ENCODE measurements at places on chromosomes 6 and 20. TPM values are rescaled to one million over a fixed set of nuclear protein-coding genes. Genes with fewer than 3 reads are reported as not detected.

Gene ANGPT4
- total RNA-seq, result 0.32 TPM

DNA sequence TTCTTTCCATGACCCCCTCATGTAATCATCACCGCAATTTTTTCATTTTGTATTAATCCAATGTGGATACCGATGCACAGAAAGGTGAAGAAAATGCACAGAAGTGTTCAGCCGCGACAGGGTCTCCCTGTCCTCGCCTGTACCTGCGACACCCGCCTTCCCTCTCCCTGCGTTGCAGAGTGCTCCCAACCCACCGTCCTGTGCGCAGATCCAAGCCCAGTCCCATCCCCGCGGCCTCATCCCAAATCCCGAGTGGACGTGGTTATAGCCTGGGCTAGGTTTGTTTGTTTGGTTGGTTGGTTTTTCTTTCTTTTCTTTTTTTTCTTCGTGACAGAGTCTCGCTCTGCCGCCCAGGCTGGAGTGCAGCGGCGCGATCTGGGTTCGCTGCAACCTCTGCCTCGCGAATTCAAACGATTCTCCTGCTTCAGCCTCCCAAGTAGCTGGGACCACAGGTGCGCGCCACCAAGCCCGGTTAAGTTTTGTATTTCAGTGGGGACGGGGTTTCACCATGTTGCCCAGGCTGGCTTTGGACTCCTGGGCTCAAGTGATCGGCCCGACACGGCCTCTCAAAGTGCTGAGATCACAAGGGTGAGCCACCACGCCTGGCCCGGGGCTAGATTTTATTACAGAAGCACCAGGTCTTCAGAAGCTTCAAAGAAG lies 536 bp upstream of the RAET1G start:
- H3K27ac ChIP-seq, result no peak overlapping the region
- no peaks in the 10 kb centered on the region for H3K36me3 ChIP-seq
- no peak for DNase-seq
- H3K4me3 ChIP-seq, result peak overlapping the region; percentile 42

GRCh38 chr6:131992557-131992956 lies 41.4 kb upstream of the CCN2 start:
- H3K4me3 ChIP-seq, result no peak overlapping the region
- H3K36me3 ChIP-seq, result no peaks in the 10 kb centered on the region
- H3K4me1 ChIP-seq, result no peaks in the 10 kb centered on the region
- H3K27ac ChIP-seq, result no peak overlapping the region
- no peak for DNase-seq
- no peaks in the 10 kb centered on the region for H3K27me3 ChIP-seq

DNA sequence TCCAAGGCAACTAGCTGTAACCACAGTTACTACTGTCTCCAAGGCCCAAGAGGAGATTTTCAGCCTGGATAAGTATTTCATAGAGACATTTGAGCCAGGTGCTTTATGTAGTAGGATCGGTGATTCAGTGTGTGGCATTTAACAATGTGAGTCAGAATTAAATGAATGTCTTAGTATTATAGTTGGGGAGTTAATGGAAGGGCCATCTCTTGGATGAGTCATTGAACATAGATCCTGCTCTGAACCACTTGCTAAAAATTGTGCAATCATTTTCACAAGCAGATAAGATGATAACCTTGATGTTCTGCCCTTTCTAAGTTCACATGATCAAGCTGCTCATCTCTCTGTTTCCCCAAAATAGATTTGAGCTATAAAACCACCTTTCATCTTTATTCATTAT lies 668.9 kb upstream of the CITED2 start:
- no peak for DNase-seq
- H3K4me1 ChIP-seq, result peaks cover 15% of the 10 kb centered on the region
- H3K36me3 ChIP-seq, result no peaks in the 10 kb centered on the region
- H3K4me3 ChIP-seq, result no peak overlapping the region
- H3K27me3 ChIP-seq, result no peaks in the 10 kb centered on the region

DNA sequence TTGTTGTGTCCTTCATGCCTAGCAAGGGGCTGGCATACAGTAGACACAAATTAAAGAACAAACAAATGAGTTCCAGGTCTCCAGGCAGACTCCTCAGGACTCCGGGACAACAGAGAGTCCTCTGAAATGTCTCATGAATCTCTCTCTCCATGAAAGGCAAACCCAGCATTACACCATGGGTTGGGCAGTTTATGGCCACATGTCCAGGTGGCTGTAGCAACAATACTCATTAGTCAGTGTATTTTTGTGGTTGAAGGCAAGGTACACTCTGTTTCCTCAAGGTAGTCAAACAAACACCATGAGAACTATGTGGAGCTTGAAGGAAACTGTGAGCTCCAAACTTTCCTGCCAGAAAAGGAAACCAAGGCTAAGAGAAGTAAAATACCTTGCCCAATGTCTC lies 62.2 kb downstream of the KCNB1 start:
- H3K36me3 ChIP-seq, result no peaks in the 10 kb centered on the region
- H3K27me3 ChIP-seq, result no peaks in the 10 kb centered on the region

Gene TINAG
- not detected for total RNA-seq

DNA sequence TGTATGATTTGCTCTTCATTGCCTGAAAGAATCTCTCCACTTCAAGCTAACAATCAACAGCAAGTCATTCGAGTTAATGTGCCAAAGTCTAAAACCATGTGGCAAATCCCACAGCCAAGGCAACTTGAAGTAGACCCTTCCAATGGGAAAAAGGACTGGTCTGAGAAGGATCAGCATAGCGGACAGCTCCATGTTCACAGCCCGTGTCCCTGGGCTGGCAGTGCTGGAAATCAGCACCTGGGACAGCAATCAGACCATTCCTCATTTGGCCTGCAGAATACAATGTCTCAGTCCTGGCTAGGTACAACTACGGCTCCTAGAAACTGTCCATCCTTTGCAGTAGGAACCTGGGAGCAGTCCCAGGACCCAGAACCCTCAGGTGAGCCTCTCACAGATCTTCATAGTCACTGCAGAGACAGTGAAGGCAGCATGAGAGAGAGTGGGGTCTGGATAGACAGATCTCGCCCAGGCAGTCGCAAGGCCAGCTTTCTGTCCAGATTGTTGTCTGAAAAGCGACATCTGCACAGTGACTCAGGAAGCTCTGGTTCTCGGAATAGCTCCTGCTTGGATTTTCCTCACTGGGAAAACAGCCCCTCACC lies 1.1 kb downstream of the GJA10 start:
- H3K27ac ChIP-seq, result no peak overlapping the region
- H3K27me3 ChIP-seq, result no peaks in the 10 kb centered on the region
- H3K4me1 ChIP-seq, result no peaks in the 10 kb centered on the region
- no peak for DNase-seq

DNA sequence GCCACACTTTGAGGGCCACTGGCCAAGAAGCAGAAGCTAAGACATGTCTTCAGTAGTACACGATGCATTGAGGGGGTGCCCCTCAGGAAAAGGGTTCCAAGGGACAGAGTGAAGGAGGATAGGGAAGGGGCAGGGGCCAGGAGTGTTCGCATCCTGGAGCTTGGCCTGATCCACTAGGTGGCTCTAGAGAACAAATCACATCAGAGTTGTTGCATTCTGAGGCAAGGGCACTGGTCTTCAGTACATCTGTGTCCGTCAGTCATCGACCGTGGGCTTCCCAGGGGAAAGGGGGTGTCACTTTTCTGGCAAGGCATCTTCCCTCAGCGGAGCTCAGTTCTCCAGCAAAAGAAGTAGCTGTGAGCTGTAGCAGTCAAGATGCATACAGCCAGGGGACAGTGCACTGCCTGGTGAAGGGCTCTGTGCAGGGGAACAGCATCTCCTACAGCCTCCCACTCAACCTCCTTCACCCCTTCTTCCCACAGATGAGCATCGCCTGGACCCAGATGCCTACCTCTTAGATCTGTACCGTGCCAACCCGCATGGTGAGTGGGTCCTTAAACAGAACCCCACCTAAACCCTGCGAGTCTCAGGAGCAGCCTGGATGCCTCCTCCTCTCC lies 47.8 kb downstream of the ARHGAP40 start:
- H3K27ac ChIP-seq, result no peak overlapping the region
- no peaks in the 10 kb centered on the region for H3K4me1 ChIP-seq
- no peak overlapping the region for H3K4me3 ChIP-seq
- H3K36me3 ChIP-seq, result no peaks in the 10 kb centered on the region
- H3K27me3 ChIP-seq, result peaks cover 12% of the 10 kb centered on the region

DNA sequence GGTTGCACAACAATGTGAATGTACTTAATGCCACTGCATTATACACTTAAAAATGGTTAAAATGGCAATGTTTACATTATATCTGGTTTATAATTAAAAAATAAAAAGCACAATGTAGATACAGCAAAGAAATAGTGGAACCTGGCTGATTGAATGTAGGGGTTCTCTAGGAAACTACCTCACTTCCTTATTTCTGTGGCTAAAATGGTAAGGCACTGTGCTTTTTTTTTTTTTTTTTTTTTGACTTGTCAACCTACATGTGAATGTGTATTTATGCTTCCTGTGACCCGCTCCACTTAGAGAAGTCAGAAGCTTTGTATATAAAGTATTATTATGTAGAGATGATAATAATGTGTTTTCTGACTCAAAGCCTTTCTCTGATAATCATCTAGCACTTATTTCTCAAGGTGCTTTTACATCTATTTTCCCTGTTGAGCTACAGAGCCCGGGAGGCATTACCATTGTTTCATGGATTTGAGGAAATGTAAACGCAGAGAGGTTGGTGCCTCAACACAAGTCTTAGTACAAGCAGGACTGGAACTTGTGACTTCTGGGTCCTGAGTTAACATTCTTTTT lies 55.0 kb downstream of the SOX4 start:
- H3K27me3 ChIP-seq, result no peaks in the 10 kb centered on the region
- H3K27ac ChIP-seq, result no peak overlapping the region
- no peaks in the 10 kb centered on the region for H3K36me3 ChIP-seq
- H3K4me1 ChIP-seq, result no peaks in the 10 kb centered on the region
- no peak overlapping the region for H3K4me3 ChIP-seq

DNA sequence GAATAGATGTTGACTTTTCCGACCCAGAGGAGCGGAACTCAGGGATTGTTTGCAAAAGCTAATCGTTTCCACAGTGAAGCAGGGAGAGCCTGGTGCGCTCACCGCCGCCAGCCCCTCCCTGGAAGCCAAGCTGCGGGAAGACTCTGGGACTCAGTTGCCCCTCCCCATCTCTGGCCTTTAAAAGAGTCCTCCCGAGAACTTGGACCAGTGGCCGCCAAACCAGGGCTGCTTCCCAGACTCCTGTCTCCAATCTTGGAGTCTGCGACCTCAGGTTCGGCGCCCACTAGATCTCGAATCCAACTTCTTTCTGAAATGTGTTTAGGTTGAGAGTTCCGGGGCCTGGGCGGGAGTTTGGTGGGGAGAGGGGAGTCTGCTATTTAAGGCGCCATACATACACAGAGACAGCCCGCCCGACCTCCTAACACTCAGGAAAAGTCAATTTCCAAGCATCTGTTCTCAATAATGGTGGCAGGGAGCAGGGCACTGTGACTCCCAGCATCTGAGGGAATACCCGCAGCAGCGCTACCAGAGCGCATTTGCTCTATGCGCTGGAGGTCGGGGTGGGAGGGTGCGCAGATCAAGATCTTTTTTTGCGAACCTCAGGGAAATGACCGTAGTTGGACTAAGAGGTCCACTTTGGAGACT lies 800 bp upstream of the GRIK2 start:
- H3K4me1 ChIP-seq, result peaks cover 7% of the 10 kb centered on the region
- no peak overlapping the region for H3K27ac ChIP-seq
- H3K4me3 ChIP-seq, result peak overlapping the region; percentile 37

- H3K4me3 ChIP-seq, result no peak overlapping the region
- no peaks in the 10 kb centered on the region for H3K27me3 ChIP-seq
- no peak overlapping the region for H3K27ac ChIP-seq
- H3K36me3 ChIP-seq, result no peaks in the 10 kb centered on the region
Measured at GRCh38 chr6:123587838-123588545, 48.8 kb downstream of the TRDN start.

GRCh38 chr20:31717478-31718201 lies 5.0 kb downstream of the BCL2L1 start:
- DNase-seq, result no peak
- peaks cover 27% of the 10 kb centered on the region for H3K36me3 ChIP-seq
- peak overlapping the region; percentile 99 for H3K27ac ChIP-seq
- peaks cover 50% of the 10 kb centered on the region for H3K4me1 ChIP-seq

DNA sequence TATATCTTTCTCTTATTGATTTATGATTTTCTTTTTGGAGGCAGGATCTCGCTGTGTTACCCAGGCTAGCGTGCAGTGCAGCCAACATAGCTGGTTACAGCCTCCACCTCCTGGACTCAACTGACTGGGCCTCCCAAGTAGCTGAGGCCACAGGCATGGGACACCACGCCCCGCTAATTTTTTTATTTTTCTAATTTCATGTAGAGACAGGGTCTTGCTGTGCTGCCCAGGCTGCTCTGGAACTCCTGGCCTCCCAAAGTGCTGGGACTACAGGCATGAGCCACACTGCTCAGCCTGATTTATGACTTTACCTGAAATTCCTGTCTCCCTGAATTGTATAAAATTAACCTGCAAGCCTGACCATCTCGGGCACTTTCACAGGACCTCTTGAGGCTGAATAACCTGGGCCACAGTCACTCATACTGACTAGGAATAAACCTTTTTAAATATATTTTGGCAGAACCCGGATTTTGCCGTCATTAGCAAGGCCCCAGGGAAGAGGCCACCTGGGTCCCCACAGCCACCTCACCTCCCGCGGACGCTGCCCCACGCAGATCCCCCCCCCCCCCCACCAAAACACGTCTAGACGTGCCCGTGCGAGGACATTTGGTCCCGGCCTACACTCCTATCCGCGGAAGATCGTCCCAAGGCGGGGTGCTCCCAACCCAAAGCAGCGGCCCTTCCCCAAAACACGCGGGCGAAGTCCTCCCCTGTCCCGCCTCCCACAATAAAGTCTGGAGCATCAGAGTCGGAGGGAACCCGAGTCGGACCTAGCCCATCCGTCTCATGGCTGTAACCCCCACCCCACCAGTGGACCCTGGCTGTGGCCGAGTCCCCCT lies 902 bp downstream of the ZNF337 start:
- no peaks in the 10 kb centered on the region for H3K27me3 ChIP-seq
- no peak for DNase-seq
- no peaks in the 10 kb centered on the region for H3K36me3 ChIP-seq
- H3K4me3 ChIP-seq, result peak overlapping the region; percentile 92
- H3K4me1 ChIP-seq, result peaks cover 15% of the 10 kb centered on the region
- peak overlapping the region; percentile 97 for H3K27ac ChIP-seq

Gene HMGCLL1
- total RNA-seq, result 1.2 TPM

Gene TSPO2
- not detected for total RNA-seq

- H3K4me3 ChIP-seq, result no peak overlapping the region
- H3K36me3 ChIP-seq, result no peaks in the 10 kb centered on the region
- no peak for DNase-seq
Measured at GRCh38 chr6:36246506-36247268, 23.2 kb upstream of the PNPLA1 start.

- H3K27ac ChIP-seq, result no peak overlapping the region
- no peaks in the 10 kb centered on the region for H3K36me3 ChIP-seq
- H3K27me3 ChIP-seq, result no peaks in the 10 kb centered on the region
- no peak overlapping the region for H3K4me3 ChIP-seq
- no peaks in the 10 kb centered on the region for H3K4me1 ChIP-seq
Measured at GRCh38 chr6:110041830-110042229, 63.7 kb downstream of the GPR6 start.

Gene KIFC1
- total RNA-seq, result 0.40 TPM

Data from heart left ventricle (tissue), 16 donors.